ENCODE measurements at places on chromosomes 2 and 18. TPM values are rescaled to one million over a fixed set of nuclear protein-coding genes. Genes with fewer than 3 reads are reported as not detected.

Gene SP140
- not detected for total RNA-seq

Gene ALK
- total RNA-seq = not detected

Gene FIGN
- total RNA-seq = not detected

Gene PARD3B
- 66.5 TPM for total RNA-seq

Gene LIMS2
- 9.6 TPM for total RNA-seq

Gene FANCL
- 30.2 TPM for total RNA-seq

Gene PROKR1
- 0.09 TPM for total RNA-seq

DNA sequence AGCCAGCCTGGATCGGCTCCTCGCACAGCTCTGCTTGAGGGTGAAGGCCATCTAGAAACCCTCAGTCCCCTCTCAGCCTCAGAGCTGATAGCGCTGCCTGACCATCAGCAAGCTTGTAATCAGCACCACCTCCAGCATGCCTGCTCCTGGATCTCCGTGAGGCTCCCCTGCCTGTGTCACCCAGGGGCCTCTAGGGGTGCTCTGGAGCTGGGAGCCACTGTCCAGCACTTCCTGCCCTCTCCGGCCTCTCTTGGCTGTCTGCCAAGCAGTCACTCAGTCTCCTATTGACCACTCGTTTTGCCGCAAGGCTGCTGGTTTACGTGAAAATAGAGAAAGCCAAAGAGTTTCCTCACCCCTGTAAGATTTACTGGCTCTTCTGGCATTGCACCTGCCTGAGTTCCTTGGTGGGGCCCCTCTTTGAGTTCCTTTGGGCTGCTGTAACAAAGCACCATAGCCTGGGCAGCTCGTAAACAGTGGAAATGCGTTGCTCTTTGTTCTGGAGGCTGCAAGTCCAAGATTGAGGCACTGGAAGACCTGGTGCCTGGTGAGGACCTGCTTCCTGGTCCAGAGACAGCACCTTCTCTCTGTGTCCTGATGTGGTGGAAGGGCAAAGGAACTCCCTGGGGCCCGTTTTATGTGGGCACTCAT, 17.9 kb downstream of the CAPN10 start:
- peak; percentile 82 for DNase-seq

DNA sequence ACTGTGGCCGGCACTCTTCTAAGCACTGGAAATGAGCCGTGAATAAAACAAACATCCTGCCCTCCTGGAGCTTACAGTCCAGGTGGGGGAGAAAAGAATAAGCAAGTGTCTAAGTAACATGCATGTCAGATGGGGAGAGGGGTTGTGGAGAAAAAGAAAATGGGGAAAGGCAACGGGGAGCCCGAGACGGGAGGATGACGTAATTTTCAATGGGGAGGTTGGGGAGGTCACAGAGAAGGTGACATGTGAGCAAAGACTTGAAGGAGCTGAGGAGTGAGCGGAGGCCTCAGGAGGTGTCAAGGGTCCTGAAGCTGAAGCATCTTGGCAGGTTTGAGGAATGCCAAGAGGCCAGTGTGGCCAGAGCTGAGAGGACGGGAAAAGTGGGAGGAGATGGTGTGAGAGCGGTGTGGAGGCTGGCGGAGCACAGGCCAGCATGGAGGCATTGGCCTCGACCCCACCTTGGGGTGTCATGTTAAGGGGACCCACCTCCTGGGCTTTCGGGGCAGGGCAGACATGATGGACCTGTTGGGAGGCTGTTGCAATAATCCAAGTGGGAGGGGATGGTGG, 15.0 kb upstream of the NTSR2 start:
- no peak for DNase-seq

GRCh38 chr18:36660311-36660710, 168.5 kb downstream of the TPGS2 start:
- DNase-seq = no peak

DNA sequence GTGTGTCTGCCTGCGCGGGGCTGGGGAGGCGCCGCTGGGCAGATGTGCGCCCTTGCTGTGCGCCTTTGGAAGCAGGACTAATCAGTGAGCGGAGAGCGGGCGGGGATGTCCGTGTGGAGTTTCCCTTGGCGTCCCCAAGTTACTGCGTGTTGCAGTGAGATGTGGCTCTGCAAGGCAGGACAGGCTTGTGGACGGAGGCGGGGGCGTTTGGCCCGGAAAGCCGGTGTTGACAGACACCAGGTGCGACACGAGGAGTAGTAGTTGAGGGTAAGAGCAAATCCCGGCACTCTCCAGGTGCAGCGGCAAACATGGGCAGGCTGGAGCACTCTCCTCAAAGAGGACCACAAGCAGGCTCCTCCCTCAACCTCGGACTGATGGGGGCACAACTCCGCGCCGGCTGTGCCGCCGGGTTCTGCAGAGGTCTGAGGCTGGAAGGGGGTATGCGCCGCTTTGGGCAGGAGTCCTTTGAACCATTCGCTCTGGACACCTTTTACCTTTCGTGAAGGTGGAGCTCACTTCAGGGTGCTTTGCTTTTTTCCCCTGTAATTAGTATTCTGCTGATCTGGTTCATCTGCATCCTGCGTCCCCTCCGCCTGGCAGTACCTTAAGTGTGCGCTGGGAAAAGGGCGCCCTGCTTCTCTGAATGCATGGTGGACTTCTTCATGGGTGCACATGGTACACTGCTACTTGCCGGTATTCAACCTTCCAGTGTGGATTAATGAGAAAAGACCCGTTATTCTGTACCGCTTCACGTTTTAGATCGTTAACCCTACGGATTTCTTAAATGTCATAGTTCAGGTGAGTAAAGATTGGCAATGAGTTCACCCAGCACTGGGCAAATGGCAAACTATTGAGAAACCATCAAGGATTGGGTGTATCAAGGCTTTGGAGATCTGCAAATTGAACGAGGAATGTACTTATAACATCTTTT, 608 bp downstream of the CDH7 start:
- DNase-seq = no peak

GRCh38 chr2:64853894-64854293, 135.3 kb upstream of the SLC1A4 start:
- DNase-seq = no peak

GRCh38 chr18:25351280-25351775, 638 bp downstream of the ZNF521 start:
- DNase-seq = no peak

- DNase-seq = no peak
Observed at GRCh38 chr2:165868211-165868610, 74.2 kb upstream of the GALNT3 start.

- DNase-seq = no peak
Observed at GRCh38 chr2:138209009-138209408, 244.7 kb downstream of the HNMT start.

GRCh38 chr2:106053581-106053980, 140.5 kb downstream of the UXS1 start:
- DNase-seq = no peak

DNA sequence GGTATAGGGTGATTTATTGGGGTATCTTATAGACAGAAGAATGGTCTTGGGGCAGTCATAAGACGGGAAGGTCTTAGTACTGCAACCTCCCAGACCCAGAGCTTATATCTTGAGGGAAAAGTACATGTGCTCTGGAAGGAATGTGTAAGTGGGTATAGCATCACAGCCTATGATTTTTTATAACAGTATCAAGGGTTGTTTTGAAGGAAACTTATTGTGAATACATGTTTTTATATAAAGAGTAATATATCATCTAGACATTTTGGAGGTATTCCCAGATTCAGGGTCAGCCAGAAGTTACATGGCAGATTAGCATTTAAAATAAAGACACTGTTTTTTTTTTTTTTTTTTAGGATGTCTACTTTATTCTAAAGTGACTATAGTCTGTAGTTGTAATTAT, 47.6 kb upstream of the STON1 start:
- DNase-seq = no peak

- peak; percentile 65 for DNase-seq
Observed at GRCh38 chr2:41847744-41848441, 199.9 kb upstream of the PKDCC start.

DNA sequence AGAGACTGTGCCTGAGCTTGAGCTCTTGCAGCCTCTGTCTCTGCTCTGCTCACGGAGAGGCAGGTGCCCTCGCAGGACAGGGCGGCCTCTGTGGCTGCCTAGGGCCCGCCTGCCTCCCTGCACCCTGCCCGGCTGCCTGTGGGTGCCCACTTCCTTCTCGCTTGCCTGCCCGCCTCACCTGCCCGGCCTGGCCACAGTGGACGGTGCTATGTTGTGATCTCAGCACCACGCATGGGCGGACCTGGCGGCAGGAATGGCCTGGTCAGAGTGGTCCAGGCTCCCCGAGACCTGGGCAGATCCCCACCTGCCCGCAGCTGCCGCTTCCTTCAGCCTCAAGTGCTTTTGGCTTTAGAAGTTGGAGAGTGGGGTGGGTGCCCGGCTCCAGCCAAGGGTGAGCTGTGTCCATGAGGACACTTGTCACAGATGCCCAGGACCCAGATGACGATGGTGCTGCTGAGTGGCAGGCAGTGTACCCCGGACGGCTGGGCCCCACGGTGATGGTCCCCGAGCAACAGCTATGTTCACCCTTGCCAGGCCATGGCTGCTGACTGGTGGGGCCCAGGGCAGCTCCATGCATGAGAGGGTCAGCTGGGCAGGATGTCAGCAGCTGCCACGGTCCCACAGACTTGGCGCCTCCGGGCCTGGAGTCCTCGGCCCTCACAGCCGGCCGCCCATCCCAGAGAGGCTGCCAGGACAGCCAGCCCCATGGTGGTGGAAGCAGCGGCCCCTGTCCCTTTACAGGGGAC, 25.3 kb downstream of the RTP5 start:
- DNase-seq = no peak

- DNase-seq = no peak
Observed at GRCh38 chr2:65292461-65293011, 64.9 kb downstream of the ACTR2 start.

DNA sequence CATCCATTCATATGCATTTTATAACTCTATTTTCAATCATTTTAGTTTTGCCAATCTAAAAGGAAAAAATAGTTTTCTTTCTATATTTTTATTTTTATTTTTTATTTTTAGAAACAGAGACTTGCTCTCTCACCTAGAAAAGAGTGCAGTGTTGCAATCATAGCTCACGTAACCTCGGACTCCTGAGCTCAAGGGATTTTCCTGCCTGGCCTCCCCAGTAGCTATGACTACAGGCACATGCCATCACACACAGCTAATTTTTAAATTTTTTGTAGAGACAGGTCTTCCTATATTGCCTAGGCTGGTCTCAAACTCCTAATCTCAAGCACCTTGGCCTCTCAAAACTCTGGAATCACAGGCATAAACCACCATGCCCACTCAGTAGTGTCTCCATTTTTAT, 125.5 kb upstream of the XIRP2 start:
- no peak for DNase-seq

DNA sequence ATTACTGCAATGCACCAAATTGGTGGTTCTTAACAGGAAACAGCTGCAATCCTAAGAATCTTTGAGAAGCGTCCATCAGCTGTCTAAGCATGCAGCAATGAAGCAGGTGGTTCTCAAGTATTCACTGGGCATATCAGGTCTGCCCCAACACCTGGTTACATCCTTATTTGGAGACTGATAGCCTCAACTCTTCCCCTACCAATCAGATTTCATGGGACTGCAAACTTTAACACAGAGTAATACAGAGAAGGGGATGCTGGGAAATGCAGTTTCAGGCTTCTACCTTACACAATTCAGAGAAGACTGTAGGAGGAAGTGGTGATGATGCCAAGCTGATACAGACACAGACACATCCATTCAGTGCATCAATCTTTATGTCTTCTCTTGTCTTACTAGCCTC, 240.5 kb downstream of the BCL2 start:
- no peak for DNase-seq

GRCh38 chr18:59501920-59502273, 142.8 kb upstream of the LMAN1 start:
- no peak for DNase-seq

- DNase-seq = peak; percentile 40
Observed at GRCh38 chr18:23689616-23690504, 607 bp downstream of the LAMA3 start.

DNA sequence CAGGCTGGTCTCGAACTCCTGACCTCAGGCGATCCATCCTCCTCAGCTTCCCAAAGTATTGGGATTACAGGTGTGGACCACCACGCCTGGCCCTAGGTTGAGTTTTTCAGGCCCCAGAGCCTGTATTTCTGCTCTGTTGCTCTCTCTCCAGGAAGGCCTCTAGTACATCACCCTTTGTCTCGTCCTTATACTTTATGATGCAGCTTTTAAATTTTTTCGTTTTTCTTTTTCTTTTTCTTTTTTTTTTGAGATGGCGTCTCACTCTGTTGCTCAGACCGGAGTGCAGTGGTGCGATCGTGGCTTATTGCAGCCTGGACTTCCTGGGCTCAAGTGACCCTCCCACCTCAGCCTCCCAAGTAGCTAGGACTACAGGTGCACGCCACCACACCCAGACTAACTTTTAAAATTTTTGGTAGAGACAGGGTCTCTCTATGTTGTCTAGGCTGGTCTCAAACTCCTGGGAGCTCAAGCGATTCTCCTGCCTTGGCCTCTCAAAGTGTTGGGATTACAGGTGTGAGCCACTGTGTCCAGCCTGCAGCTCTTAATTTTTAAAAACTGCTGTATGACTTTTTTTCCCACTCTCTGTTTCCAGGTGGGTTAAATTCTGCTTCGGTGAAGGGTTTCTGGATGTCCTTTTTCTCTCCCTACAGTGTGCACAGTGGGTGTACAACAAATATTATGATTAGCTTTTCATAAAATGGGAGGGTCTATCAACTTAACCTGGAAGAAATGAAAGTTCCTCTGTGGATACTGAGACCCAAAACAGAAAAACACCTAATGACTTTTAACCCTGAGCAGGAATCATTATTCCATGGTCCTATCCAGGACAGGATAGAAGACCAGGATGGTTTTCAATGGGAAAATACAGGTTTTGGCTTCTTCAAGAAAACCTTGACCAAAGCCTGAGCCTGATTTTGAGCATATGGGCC, 47.9 kb downstream of the DDX1 start:
- DNase-seq = no peak

GRCh38 chr18:5693699-5694294, 150.0 kb upstream of the EPB41L3 start:
- no peak for DNase-seq

DNA sequence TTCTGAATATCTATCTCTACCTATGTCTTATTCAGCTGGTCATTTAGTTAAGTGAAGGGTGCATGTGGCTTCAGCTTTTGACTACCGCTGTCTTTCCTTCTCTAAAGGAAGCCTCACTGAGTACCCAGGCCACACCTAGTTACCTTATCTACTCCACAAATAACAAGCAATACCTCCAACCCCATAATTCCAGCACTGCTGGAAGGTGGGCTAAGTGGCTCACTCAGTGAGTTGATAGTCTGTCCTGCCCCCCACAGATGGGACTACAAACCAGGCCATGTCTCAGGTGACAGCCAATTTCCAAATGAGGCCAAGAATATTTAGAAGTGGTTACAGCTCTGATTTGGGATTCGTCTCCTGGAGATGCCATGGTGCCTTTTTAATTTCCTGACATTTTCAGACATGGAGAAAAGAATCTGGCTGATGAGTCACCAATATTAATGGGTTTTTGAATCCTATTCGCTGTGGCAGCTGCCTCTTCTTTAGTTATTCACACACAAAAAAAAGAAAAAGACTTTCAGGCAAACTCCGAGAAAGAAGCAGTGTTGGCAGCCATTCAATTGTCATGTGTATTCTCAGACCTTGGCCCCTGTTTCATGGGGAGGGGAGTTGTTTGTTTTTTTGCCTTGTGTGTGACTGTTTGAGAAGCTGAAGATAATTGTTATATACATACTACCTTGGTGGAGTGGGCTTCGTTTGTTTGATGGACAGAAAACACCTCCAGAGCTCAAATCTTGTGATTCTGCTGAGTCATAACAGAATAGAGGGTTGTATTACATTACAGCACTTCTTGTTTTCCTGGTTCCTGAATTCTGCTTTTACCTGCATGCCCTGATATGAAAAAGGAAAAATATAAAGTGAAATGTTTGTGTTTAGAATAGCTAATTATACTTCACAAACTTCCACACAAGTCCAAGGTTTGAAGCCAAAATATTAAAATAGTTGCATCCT, 64.2 kb downstream of the SCG2 start:
- DNase-seq = no peak

- no peak for DNase-seq
Observed at GRCh38 chr2:156340804-156341451, 8.4 kb upstream of the NR4A2 start.
